PC-3 (cell line): ENCODE measurements at places on chromosomes 7 and 10. TPM values are rescaled to one million over a fixed set of nuclear protein-coding genes. Genes with fewer than 3 reads are reported as not detected.

DNA sequence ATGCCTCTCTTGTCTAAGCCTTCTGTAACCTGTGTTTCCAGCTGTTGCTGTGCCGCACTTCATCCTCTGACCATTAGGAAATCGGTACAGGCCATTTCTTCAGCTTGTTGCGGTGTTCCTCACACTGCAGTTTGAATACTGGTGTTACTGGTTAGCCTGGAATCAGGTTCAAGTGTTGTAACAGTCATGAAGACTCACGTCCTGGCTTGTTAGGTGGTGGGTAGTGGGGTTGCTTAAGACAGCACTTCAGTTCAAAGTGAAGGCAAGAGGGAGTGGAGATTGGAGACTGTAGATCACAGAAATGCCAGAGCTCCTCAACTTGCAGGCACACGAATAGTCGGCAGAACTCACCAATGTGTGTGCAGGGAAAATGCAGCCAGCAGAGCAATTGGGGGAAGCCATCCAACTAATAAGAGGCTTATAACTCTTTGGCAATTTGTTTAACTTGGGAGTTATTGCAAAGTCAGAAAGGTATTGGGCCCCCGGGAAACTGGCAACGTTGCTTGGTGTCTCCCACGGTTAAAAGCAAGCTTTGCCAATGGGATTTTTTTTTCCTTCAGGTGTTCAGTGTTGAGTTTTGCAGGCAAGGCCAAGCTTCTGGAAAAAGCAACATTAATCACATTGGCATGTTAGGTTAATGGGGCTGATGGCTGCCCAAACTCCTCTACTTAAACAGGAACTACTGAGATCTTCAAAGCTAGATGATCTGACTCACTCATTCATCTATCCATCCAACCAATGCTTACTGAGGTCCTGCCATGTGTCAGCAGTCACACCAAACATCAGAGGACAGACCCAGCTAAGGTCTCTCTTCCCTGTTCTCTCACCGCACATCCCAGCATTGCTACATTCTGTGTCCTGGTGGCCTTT, 380.9 kb downstream of the GATA3 start:
- H3K4me1 ChIP-seq, result no peaks in the 10 kb centered on the region; the same call in 1 of the 2 replicates
- no peaks in the 10 kb centered on the region for H3K36me3 ChIP-seq
- no peaks in the 10 kb centered on the region for H3K27me3 ChIP-seq
- no peak overlapping the region for H3K4me3 ChIP-seq
- H3K27ac ChIP-seq, result peak overlapping the region; percentile 32

GRCh38 chr7:86598721-86599120, 45.0 kb upstream of the GRM3 start:
- H3K36me3 ChIP-seq, result no peaks in the 10 kb centered on the region
- no peak for DNase-seq
- H3K27ac ChIP-seq, result no peak overlapping the region
- no peaks in the 10 kb centered on the region for H3K4me1 ChIP-seq
- no peaks in the 10 kb centered on the region for H3K27me3 ChIP-seq

DNA sequence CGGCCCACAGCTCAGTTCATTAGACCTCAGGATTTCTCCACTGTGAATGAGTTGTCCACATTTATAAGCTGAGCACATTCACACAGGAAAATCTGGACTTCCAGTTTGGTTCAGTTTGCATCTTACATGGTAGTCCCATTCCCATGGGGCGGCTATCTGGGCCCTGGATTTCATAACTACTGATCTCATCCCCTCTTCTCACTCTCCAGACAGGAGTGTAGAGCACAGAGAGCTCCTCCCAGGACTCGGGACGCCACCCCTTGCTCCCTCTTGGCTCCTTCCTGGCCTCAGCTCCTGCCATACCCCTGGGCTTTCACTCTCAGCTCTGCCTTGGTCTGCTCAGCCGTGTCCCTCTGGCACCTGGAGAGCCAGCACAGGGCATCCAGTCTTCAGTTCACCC, 117.6 kb upstream of the TCERG1L start:
- H3K36me3 ChIP-seq, result no peaks in the 10 kb centered on the region
- H3K4me3 ChIP-seq, result no peak overlapping the region
- no peaks in the 10 kb centered on the region for H3K4me1 ChIP-seq

DNA sequence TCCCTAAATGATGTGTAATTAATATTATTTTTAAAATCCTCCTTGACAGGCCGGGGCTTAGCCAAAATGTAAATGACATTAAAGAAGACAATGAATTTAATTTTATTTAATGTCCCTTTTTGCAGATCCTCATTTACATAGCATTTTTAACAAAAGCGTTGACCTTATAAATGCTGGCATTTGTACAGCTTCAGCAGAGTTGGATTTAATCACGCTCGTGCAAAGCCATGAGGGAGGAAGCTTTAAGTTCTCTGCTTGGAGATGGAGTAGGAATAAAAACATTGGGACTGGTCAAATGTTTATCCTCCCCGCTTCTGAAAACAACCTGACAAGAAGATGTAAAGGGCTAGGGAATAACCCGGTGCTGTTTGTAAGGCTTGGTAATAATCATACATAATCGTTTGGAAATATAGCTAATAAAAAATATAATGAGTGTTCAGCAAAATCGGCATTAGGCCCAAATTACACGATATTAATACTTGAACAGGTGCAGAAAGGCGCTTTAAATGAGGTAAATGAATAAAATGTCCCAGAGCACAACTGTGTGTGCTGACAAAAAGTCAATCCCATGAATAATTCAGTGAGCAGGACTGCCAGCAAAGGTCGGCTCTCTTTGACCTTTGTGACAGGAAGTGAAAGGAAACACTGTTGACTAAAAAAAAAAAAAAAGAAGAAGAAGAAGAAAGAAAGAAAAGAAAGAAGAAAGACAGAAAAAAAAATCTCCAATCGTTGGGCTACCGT, 11.5 kb downstream of the EBF3 start:
- H3K27me3 ChIP-seq, result peaks cover 25% of the 10 kb centered on the region
- H3K4me1 ChIP-seq, result no peaks in the 10 kb centered on the region
- no peak for DNase-seq

GRCh38 chr7:92955081-92955480, 118.7 kb upstream of the CDK6 start:
- H3K4me3 ChIP-seq, result no peak overlapping the region
- H3K27ac ChIP-seq, result no peak overlapping the region
- H3K36me3 ChIP-seq, result no peaks in the 10 kb centered on the region
- H3K4me1 ChIP-seq, result no peaks in the 10 kb centered on the region

GRCh38 chr10:62562101-62562500, 187.9 kb downstream of the ZNF365 start:
- no peak overlapping the region for H3K4me3 ChIP-seq
- H3K27ac ChIP-seq, result no peak overlapping the region
- H3K36me3 ChIP-seq, result no peaks in the 10 kb centered on the region
- peaks cover 10% of the 10 kb centered on the region for H3K4me1 ChIP-seq

GRCh38 chr7:114759347-114760062, 162.4 kb upstream of the MDFIC start:
- H3K4me3 ChIP-seq, result peak overlapping the region; percentile 31; the same call in 1 of the 2 replicates
- H3K4me1 ChIP-seq, result peaks cover 29% of the 10 kb centered on the region
- peak overlapping the region; percentile 95 for H3K27ac ChIP-seq

DNA sequence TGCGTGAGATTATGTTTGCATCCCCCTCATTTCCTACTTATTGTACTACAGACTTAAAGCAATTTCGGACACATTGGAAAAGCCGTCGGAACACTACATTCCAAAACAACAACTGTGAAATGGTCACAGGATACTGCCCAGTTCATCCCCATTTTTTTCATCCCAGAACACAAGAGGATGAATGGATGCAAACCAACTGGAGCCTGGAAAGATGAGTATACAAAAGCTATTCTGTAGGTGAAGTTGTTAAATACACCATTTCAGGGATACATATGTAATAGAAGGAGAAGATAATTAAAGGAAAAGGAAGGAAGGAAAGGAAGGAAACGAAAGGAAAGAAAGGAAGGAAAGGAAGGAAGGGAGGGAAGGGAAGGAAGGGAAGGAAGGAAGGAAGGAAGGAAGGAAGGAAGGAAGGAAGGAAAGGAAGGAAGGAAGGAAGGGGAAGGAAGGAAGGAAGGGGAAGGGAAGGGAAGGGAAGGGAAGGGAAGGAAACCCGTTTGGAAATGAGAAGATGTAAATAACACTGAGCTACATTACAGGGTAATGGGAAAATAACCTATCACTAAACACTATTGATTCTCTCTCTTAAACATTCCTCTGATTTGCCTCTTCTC, 48.6 kb upstream of the C7orf33 start:
- H3K36me3 ChIP-seq, result no peaks in the 10 kb centered on the region
- no peak overlapping the region for H3K4me3 ChIP-seq
- H3K27ac ChIP-seq, result no peak overlapping the region

GRCh38 chr10:49028639-49029038, 86.7 kb downstream of the VSTM4 start:
- H3K27me3 ChIP-seq, result peaks cover 87% of the 10 kb centered on the region
- no peak overlapping the region for H3K4me3 ChIP-seq
- DNase-seq, result no peak

DNA sequence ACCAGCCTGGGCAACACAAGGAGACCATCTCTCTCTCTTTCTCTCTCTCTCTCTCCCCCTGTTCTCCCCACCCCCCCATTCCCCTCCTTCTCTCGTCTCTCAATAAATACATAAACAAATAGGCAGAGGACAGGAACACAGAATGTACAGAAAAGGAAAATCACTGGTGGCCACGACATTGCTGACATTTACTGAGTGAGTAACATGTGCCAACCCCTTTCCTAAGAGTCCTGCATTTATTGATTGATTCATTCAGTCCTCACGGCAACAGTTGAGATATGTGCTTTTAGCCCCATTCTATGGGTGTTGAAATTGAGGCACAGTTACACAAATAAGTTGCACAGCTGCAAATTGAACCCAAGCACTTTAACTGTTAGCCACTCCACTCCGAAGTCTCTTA, 114.3 kb upstream of the SAMD8 start:
- peaks cover 10% of the 10 kb centered on the region for H3K4me1 ChIP-seq
- no peak overlapping the region for H3K4me3 ChIP-seq
- H3K27ac ChIP-seq, result no peak overlapping the region
- no peaks in the 10 kb centered on the region for H3K27me3 ChIP-seq

GRCh38 chr7:105691082-105691679, 109.9 kb upstream of the EFCAB10 start:
- no peak overlapping the region for H3K27ac ChIP-seq
- H3K4me1 ChIP-seq, result peaks cover 11% of the 10 kb centered on the region
- no peaks in the 10 kb centered on the region for H3K36me3 ChIP-seq
- peak overlapping the region; percentile 67 for H3K4me3 ChIP-seq
- peak; percentile 35 for DNase-seq

- no peak overlapping the region for H3K27ac ChIP-seq
- no peaks in the 10 kb centered on the region for H3K27me3 ChIP-seq
- H3K36me3 ChIP-seq, result no peaks in the 10 kb centered on the region
- H3K4me3 ChIP-seq, result no peak overlapping the region
- no peaks in the 10 kb centered on the region for H3K4me1 ChIP-seq
- DNase-seq, result peak; percentile 53
Observed at GRCh38 chr7:140509789-140510188, 30.5 kb upstream of the MKRN1 start.

FAM25G gene
- total RNA-seq, result not detected in 2 replicates

LOXL4 gene
- total RNA-seq, result 7.8 and 8.2 TPM in 2 replicates

C10orf62 gene
- not detected in 2 replicates for total RNA-seq

IMPDH1 gene
- total RNA-seq, result 128 and 142 TPM in 2 replicates

WASHC2C gene
- total RNA-seq, result 16.1 and 17.3 TPM in 2 replicates

OR9A2 gene
- total RNA-seq, result not detected in 2 replicates

PNPLA8 gene
- total RNA-seq, result 14.6 and 19.5 TPM in 2 replicates

SPDYE6 gene
- not detected in 2 replicates for total RNA-seq

ANXA8 gene
- total RNA-seq, result 0.69 and 1.1 TPM in 2 replicates

NKX2-3 gene
- 0.07 TPM in 1 of 2 replicates, not detected in the other for total RNA-seq

PLEKHA8 gene
- total RNA-seq, result 8.4 and 10.4 TPM in 2 replicates
